NCI-H1048 (cell line): ENCODE measurements at places on chromosomes 12 and 14.

DNA sequence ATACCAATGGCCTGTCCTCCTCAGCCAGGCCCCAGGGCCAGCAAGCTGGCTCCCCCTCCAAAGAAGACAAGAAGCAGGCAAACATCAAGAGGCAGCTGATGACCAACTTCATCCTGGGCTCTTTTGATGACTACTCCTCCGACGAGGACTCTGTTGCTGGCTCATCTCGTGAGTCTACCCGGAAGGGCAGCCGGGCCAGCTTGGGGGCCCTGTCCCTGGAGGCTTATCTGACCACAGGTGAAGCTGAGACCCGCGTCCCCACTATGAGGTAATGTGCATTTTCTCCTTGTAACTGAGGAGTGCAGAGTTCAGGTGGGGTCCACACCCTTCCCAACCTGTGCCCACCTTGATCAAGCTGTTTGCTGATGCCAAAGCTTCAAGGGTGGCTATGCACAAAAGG lies 23.4 kb downstream of the ACACB start:
- no peak for DNase-seq

- no peak for DNase-seq
Observed at GRCh38 chr12:121278169-121279070, 18.1 kb downstream of the CAMKK2 start.

GRCh38 chr14:101078170-101078891 lies 174.8 kb upstream of the RTL1 start:
- no peak for DNase-seq

DNA sequence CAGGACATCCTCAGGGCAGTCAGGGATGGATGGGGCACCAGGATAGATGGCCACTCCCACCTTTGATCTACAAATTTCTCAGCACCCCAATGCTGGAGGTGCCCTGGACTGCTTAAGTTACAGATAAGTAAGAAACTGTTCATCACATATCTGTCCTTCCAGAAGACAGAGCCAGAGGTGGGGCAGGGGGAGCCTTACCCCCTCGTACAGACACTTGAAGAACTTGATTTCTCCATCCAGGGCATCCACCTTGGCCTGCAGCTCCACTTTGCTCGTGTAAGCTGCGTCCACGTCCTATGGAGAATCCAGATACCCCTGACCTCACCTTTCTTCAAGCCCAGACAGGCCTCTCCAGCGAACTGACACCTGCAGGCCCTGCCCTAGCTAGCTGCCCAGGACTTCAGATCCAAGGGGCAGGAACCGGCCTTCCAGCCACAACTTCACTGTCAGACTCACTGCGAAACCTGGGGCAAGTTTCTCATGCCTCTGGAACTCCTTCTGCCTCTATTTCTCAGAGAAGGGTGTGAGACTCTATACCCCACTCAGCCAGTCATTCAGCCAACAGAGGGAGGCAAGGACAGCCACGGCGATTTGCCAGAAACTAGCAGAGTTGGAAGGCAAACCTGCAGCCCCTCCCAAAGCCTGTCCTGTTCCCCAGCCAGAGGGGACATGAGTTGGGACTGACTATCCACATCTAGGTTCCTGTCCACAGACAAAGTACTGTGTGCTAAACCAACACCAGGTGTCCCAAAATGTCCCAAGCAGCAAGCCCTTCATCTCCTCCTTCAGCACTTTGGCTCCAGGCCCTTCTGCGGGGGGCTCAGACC lies 3.8 kb downstream of the KRT73 start:
- no peak for DNase-seq

GRCh38 chr12:104057771-104058197 lies 6.5 kb upstream of the HCFC2 start:
- DNase-seq: no peak

GRCh38 chr12:109098183-109098604 lies 797 bp downstream of the UNG start:
- DNase-seq: no peak

DNA sequence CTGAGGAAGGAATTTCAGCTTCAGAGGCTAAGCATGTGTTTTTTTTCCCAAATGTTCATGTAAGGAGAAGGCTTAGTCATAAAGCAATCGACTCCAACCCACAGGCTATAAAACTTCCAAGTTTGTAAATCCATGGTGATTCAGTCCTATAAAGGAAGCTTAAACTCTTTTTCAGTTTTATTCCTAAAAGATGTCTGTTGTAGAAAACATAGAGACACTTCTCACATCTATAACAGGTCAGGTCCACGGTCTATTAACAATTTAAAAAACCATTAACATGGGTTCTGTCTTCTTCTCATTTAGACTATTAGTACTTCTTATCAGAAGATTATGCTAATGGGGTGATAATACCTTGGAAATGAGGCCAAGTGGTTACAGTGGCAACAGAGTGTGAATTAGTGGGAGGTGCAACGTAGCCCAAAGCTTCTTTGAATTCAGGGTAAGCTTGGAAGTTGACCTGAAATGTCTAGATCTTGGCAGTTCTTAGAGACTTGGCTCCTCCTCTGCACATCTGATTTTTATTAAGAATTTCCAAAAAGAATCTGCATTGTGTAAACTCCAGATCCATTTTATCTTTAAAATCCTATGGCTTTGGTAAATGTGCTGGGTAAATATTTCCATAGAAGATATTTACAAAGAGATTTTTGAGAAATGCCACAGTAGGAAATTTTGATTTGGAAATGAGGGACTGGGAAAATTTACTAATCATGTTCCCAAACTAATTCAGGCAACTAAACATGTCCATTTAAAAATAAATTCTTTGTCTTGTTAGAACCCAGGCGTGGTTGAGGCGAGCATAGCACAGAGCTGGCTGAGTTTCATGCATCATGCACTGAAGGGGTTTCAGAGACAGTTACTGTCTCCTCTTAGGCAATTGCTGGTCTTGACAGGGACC lies 86.4 kb downstream of the EML1 start:
- DNase-seq: no peak

DNA sequence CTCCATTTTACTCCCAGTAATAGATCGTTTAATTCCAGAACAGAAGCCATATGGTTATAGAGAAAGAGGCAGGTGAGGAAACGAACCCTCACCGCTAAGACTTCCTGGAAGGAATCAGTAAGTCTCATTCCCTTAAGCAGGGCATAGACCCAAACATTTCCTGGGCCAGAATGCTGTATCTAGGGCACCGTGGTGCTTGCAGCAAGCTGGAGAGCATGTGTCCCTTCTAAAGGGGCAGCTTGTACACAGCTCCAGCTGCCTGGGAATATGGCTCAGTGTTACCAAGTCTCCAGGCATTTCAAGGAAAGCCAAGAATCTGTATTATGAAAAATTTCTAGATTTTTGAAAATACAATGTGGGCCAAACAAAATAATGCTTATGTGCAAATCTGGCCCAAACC lies 73.4 kb downstream of the PPM1H start:
- DNase-seq: no peak

GRCh38 chr14:97177016-97177415 lies 379.8 kb downstream of the VRK1 start:
- no peak for DNase-seq

DNA sequence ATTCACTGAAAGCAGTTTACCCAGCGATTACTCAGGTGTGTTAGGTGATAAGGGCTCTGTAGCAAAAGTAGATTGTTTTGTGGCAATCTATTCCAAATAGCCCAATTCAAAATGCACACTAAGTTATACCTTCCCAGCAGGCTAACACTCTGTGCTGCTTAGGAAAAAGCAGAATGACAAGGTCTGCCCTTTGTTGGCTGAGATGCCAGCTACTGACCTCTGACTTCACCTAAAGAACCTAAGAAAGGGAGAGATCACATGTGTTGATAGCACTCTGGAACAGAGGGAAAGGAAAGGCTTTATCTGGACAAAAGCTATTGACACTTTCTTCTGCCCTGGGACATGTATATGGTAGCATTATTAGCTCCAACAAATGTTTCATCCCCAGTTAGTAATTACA lies 402.3 kb downstream of the EGLN3 start:
- DNase-seq: no peak

GRCh38 chr12:102234599-102234998 lies 37.0 kb upstream of the PMCH start:
- DNase-seq: no peak

- DNase-seq: no peak
Observed at GRCh38 chr12:71135812-71136176, 22.0 kb downstream of the TSPAN8 start.

DNA sequence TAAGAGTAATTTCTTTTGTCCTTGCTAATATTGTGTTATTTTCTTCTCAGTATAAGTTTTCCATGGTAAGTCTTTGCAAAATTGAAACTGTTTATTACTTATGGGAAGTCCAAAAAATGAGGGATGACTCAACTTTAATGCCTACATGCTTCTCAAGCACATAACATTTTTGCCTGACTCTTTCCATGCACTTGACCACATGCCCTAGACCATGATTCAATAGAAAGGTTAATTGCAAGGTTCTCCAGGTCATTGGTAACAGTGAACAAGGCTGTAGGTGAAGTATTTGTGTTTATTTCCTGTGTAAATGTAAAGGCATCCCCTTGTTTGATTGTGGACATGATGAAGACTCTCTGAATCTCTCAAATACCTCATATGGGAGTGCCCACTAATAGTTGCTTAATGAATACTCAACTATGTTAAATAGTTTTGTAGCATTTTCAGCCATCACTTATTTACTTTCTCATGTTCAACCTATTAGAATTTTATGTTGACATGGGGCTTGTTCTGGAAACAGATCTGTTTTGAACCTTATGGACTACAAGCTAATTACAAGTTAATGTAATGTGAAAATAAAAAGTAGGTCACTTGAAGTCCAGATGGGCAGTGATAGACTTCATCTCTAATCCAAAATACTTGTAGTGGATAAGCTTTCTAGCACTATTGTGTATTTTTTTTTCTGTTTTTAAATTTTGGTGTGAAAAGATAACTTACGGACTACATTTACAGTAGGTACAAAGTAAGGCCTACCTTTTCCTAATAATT lies 131.7 kb downstream of the TMTC2 start:
- no peak for DNase-seq

GRCh38 chr12:81252228-81252627 lies 174.3 kb downstream of the ACSS3 start:
- DNase-seq: no peak

DNA sequence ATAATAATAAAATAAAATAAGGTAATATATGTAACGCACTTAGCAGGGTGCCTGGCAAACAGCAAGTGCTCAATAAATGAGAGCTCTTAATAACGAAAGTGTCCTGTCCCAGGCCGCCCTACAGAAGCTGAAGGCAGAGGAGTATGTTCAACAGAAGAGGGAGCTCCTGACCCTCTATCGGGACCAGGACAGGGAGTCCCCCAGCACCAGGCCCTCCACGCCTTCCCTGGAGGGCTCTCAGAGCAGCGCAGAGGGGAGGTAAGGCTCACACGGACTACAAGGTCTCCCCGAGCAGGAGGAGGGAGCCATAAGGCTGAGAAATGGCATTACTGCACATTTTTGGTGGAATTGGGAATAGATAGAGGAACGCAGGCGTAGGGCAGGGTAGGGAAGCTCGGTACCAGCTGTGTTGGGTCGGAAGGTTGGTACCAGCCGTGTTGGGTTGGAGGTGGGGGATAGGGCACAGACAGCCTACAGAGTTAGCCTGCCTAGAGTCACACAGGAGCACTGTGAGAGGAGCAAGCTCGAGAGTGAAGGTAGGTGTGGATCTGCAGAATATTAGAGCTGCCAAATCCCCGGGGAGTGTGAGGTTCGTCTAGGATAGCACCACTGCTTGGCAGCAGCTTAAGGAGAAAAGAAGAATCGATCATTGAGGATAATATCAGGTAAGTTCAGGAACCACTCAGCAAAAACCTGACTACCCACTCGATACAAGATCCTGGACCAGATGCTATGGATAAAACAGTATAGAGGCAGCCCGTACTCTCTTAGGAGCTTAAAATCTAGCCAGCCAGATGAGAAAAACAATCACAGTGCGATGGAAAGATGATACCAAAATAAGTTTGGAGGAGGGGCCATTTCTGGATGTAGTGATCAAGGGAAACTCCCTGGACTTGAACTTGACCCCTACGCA lies 15.3 kb downstream of the TNFRSF1A start:
- no peak for DNase-seq

- no peak for DNase-seq
Observed at GRCh38 chr14:61360796-61361525, 39.6 kb downstream of the PRKCH start.

- no peak for DNase-seq
Observed at GRCh38 chr14:92902726-92903125, 20.2 kb upstream of the CHGA start.

DNA sequence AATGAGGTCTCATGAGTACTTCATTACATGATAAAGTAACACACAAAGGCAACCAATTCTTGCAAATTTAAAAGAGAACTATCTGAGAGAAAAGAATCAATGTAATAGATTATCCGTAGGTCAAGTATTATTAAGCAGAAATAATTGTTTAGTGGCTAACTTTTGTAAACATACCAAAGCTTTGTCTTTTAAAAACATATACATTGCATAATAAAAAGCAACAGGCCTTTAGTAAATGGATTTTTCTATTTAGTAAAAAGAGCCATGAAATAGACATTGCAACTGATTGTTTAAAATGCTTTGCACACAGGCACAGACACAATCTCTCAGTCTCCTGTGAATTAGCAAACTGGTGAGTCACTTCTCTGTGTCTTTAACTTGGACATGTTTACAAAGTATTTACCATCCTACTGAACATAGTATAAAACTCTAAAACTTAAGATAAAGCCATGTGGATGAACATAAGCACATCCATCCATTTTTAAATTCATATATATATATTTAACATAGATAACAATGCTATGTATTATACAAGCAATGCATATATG lies 518.7 kb upstream of the MGAT4C start:
- DNase-seq: no peak

DNA sequence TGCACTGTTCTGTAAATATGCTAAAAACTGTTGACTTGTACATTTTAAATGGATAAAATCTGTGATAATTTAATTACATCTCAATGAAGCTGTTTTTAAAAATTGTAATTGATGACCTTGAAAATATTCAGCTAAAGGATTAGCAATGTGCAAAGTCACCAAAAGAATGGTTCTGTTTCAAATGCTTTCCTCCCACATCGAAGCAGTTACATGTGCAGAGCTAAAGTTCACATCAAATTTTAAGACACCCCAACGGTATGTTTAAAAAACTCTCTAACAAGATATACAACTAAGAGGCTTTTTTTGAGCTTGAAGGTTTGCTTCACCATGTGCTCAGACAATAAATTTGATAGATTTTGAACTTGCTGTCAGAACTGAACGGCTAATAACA lies 114.6 kb upstream of the KRAS start:
- DNase-seq: no peak

GRCh38 chr12:100842156-100842555 lies 47.6 kb downstream of the ANO4 start:
- no peak for DNase-seq

DNA sequence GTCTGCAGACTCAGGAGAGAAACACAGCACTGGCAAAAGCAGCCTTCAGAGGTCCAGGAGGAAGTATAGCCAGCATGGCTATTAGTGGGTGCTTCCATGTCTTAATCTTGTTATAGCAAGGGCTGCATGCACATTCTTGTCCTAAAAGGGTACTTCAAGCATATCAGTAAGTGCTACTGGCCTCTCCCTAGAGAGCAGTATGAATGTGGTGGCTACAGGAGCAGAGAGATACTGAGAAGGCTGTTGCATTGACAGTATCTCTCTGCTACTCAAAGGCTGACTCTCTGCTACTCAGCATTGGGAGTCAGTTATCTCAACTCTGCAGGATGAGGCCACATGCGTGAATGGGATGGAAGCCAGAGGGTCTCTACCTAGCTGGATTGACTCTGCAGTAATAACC lies 2.0 kb downstream of the GARIN6 start:
- DNase-seq: no peak

GRCh38 chr14:68495101-68496039 lies 297.5 kb downstream of the ZFP36L1 start:
- no peak for DNase-seq

GRCh38 chr12:2895511-2895910 lies 4.8 kb downstream of the TULP3 start:
- no peak for DNase-seq
